ENCODE measurements at places on chromosomes 3 and 15.

DNA sequence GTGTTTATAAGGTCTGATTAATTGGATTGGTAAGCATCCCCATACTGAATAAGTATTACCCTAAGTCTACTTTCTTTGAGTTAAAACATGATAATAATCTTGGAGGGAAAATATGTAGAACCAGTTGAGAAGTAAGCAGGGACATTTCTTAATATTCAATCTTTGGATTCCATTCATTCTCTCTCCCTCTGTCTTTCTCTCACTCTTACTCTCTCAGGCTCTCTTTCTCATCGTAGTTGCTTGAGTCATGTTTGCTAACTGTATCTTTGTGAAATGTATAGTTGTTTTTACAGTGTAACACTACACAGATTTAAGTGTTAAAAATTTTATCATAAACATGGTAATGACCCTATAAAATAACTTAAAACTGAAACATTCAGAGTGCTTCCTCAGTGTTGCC, 163.8 kb downstream of the RSRC1 start:
- no peaks in the 10 kb centered on the region for H3K27me3 ChIP-seq
- no peak for DNase-seq
- H3K36me3 ChIP-seq = no peaks in the 10 kb centered on the region
- H3K4me3 ChIP-seq = no peak overlapping the region
- no peak overlapping the region for H3K27ac ChIP-seq
- H3K4me1 ChIP-seq = no peaks in the 10 kb centered on the region

DNA sequence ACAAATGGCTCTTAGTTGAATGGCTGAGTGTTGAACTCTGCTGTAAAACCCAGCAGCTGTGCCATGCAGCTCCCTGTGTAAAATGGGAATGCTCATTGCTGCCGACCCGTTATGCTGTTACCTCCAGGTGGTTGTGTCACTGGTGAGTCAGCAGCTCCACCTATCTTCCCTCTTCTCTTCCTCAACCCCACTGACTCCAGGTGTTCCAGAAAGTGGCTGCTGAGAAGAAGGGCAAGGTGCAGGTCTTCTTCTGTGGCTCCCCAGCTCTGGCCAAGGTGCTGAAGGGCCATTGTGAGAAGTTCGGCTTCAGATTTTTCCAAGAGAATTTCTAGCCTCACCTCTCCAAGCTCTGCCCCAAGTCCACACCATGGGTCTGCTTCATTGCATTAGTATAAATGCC, 41.9 kb downstream of the NOX5 start:
- no peak overlapping the region for H3K27ac ChIP-seq
- H3K36me3 ChIP-seq = no peaks in the 10 kb centered on the region
- no peaks in the 10 kb centered on the region for H3K27me3 ChIP-seq
- H3K4me1 ChIP-seq = peaks cover 22% of the 10 kb centered on the region
- no peak overlapping the region for H3K4me3 ChIP-seq
- DNase-seq = no peak

DNA sequence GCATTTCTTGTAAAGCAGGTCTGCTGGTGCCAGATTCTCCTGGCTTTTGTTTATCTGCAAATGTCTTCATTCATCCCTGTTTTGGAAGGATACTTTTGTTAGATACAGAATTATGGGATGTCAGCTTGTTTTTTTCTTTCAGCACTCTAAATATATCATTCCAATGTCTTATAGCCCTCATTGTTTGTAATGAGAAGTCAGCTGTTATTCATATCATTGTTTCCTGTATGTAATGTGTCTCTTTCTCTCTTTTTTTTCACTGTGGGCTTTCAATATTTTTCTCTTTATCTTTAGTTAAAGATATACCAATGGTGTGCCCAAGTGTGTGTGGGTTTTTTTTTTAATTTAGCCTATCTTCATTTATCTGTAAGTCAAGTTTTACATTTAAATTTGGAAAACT, 65.6 kb upstream of the DCP1A start:
- H3K4me1 ChIP-seq = no peaks in the 10 kb centered on the region
- no peaks in the 10 kb centered on the region for H3K27me3 ChIP-seq
- no peak overlapping the region for H3K27ac ChIP-seq
- H3K4me3 ChIP-seq = no peak overlapping the region

GRCh38 chr3:136093771-136094170, 102.4 kb downstream of the MSL2 start:
- no peak overlapping the region for H3K27ac ChIP-seq
- H3K27me3 ChIP-seq = no peaks in the 10 kb centered on the region
- H3K36me3 ChIP-seq = no peaks in the 10 kb centered on the region
- H3K4me1 ChIP-seq = no peaks in the 10 kb centered on the region

DNA sequence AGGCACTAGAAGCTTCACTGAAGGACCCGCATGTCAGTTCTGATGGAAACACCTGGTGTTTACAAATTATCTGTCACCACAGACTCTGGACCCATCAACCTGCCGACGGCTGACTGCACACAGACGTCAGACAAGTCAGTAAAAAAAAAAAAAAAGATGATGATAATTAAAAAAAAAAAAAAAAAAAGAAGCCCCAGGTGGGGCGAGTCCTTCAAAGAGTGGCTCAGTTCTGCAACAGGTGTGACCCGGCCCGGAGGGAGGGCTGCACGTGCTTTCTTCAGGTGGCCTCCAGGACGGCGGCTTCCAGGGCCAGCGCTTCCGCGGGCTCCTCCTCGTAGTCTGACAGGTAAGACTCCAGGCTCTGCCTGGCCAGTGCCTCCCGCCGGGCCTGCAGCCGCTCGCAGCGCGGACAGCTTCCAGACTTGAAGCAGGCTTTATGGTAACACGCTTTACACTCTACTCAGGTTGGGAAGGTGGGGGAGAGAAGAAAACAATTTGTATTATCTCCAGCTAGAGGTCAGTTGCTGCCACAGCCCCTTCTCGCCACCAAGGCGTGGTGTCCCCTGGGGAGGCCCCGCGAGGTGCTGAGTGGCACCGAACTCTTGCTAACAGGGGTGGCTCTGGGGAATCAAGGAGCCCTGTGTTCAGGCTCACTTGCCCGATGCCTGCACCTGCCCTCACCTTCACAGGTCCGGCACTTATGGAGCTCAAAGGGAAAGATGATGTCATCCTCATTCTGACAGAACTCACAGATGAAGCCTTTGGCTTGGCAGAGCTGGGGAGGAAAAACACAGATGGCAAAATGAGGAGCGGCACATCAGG, 61.8 kb downstream of the RUBCN start:
- no peaks in the 10 kb centered on the region for H3K27me3 ChIP-seq
- DNase-seq = no peak
- H3K4me3 ChIP-seq = no peak overlapping the region
- no peak overlapping the region for H3K27ac ChIP-seq

DNA sequence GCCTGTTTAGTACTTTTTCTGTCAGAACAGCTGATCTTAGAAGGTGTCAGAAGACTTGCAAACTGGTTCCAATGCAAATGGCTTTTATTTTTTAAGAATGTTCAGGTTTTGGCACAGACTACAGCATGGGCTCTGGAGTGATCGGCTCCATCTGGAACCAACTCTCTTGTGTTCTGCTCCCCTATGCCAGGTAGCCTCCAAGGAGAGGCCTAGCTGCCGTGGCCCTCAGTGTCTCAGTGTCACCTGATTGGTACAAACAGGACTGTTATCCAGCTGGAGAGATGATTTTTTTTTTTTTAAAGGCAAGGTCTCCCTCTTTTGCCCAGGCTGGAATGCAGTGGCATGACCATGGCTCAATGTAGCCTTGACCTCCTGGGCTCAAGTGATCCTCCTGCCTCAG, 183.1 kb downstream of the SV2B start:
- no peak for DNase-seq
- no peaks in the 10 kb centered on the region for H3K27me3 ChIP-seq
- no peaks in the 10 kb centered on the region for H3K4me1 ChIP-seq
- no peak overlapping the region for H3K27ac ChIP-seq
- no peak overlapping the region for H3K4me3 ChIP-seq

DNA sequence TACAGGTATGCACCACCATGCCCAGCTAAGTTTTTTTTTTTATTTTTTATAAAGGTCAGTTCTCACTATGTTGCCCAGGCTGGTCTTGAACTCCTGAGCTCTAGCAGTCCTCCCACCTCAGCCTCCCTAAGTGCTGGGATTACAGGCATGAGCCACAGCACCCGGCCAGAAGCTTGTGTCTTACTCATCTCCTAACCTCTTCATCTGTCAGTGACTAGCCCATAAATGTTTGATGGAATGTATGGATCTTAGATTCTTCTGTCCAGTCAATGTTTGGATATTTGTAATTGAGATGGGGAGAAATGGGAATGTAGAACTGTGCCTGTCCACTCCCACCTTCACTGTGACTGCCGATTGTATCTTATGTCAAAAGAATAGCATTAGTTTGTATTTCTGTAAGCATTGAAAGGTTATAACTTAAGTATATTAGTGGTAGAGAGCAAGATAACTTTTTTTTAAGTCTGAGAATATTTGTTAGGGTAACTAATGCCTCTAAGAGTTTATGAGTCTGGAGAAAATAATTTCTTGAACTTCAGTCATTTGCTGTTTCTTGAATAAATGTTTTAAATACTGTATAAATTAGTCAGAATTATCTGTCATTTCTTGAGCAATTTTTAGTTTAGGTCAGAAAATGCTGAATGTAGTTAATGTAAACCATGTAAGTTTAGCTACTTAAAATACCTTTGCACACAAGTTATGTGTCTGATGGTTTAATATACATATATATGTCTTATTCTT, 215.3 kb upstream of the CGNL1 start:
- no peaks in the 10 kb centered on the region for H3K36me3 ChIP-seq
- DNase-seq = no peak

GRCh38 chr3:152156880-152157279, 111.8 kb upstream of the MBNL1 start:
- H3K4me1 ChIP-seq = no peaks in the 10 kb centered on the region
- H3K4me3 ChIP-seq = no peak overlapping the region
- no peaks in the 10 kb centered on the region for H3K27me3 ChIP-seq
- H3K27ac ChIP-seq = no peak overlapping the region
